ENCODE measurements at places on chromosomes 7 and 10.

DNA sequence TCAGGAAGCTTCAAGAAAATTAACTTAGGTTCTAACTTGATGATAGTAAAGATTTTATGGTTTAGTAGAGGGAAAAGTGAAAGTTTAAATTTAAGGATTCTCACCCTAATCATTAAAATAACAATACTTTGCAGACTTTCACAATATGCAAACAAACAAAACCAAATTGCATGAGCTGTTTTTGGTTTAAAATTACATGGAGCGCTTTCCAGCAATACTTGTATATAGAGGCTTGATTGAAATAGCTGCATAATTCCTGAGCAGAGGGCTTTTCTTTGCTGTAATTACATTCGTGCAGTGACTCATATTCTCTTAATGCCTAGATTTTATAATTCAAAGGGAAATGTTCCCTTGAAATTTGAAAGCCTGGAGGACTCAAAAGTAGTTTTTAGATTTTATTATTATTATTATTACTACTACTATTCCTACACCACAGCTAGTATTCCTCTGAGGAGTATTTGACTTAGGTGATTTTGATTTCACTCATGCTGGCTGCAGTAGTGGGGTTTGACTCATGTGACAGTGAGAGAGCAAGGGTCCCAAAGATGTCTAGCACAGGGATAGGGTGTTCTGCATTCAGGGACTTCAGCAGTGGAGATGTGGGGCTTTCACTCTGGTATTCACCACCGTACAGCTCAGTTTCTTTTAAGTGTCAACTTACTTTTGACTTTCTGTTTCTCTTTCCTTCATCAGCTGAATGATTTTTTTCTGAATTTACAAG is 138.1 kb downstream of the ADAM22 start:
- DNase-seq, result no peak

DNA sequence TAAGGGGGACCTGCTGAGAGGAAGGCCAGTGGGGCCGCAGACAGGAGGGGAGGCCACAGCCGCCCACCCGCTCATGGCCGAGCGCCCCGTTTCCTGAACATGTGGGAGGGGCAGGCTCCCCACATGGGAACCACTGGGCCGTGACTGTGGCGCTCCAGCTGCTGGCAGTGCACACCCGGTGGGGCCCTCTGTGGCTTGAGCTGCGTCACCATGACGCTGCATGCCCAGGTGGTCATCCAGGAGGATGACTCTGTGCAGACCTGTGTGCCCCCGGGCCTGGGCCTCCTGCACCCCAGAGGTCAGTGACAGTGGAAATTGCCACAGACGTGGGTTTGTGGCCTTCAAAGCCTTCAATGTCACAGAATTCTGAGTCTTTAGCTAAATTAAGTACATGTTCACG is 85.1 kb downstream of the MGMT start:
- DNase-seq, result no peak

DNA sequence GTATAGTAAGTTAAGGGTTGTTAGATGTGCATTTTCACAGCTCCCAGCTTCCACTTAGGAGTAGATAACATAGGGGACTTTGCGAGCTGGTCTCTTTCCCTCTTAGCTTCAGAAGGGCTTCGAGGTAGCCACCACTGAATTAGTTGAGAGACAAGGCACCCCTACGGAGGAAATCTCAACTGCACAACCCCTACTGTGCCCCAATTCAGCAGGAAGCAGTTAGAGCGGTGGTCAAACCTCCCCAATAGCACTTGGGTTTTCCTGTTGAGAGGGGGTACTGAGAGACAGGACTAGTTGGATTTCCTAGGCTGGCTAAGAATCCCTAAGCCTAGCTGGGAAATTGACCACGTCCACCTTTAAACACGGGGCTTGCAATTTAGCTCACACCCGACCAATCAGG is 1.1 kb upstream of the HERPUD2 start:
- DNase-seq, result no peak

DNA sequence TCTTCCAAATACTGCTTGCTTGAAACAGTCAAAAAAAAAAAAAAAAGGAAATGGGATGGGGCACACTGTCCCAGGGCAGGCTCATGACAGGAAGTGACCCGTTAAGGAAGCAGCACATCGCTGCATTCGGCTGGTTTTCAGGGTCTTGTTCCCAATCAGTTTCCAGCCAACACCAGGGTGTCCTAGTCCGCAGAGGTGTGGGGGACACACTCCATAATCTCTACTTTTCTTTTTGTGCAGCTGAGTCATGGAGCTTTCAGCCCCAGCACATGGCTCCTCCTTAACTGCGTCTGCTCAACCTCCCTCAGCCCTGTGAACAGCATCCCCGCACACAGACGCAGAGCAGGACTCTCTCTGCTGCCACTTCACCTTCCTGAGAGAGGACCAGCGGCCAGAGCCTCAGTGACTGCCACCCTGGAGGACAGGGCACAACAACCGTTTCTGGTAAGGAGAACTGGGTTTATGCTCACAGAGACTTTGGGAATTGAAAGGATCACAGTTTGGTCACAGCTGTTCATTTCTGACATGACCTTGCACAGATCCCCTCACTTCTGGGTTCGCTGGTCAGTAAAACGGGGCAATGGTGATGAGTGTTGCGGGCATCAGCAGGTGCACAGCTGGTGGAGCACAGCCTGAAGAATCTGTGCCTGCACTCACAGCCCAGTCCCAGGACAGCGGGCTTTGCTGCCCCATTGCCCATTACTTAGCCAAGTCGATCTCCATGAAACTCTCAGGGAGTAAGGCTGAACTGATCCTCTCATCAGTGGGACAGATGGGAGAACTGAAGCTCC is at the start of gene GIMAP5:
Gene GIMAP5, plus strand, starts transcription at position 154 of the 791 bp plus-strand sequence. CDS start 3,467 bp downstream, outside the sequence.
- DNase-seq, result no peak

DNA sequence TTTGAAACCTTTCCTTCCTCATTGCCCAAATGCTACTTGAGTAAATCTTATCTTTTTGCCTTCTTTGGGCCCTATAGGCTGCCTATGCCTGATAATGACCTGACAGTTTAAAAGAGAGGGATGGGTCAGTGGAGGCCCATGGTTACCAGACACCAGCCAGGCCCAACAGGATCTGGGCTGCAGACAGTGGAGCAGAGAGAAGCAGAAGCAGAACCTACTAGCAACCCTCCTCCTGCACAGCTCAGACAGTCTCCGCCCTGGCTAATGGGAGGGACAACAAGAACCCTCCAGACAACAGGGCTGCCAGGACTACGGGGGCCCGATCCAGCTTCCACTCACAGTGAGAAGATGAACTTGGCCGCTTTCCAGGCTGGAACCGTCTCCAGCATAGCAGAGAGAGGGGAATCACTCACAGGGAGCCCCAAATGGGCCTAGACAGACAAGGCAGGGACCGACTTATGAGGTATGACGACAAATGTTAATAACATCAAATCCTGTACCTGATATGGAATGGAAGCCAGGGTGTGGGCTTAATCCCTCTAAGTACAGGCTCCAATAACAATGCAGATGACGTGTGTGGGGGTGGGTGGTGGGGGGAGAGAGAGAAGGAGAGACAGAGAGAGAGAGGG is 31.7 kb upstream of the DGKI start:
- no peak for DNase-seq

DNA sequence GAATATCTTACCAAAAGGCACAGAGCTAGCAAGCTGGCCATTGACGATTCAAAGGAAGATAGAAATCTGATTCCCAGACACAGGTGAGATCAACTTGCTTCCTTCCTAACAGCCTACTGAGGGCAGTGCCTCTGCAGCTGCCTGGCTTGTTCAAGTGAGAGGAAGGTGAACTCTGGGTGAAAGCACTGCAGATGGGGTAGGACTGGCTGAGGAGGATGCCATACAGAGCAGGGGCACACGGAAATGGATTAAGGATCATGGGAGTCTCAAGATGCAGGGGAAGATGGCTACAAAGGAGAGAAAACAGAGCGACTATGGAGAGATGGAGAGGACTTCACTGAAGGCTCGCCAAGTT is 34.4 kb upstream of the GPAM start:
- no peak for DNase-seq

GRCh38 chr7:38893061-38893460 is 15.9 kb downstream of the VPS41 start:
- no peak for DNase-seq

- DNase-seq, result no peak
These were observed 7.2 kb upstream of the GRID1 start for GRCh38 chr10:86373828-86374227.

- DNase-seq, result peak; percentile 16
These were observed 73.4 kb downstream of the SHH start for GRCh38 chr7:155738652-155739537.

DNA sequence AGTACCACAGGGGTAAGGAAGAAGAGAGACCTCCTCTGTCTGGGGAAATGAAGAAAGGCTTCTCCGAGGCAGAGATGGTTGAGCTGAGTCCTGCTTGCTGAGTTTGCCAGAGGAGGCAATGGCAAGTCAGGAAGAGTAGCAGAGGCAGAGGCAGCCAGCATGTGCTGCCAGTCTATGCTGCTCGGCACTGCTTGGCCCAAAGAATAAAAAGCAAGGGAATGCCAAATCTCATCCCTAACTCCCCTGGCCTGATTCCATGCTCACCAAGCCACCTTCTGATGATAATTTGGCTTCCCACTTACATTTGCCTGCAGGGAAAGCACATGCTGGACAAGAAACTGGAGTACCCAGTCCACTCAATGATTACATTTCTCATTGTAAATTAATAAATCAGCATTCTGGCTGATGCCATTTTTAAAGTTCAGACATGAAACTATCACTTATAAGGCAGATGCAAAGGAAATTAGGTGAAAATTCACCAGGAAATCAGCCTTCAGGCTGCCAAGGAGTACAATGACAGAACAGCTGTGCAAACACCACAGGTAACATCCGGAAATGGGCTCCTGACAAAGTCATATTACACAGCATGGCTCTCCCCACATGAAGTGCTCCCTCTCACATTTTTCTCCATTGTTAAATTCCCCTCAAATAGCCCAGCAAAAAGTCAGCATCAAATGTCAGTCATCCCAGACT is 245.9 kb downstream of the MTERF1 start:
- DNase-seq, result no peak

GRCh38 chr10:25064401-25064800 is 48.0 kb downstream of the THNSL1 start:
- no peak for DNase-seq

- DNase-seq, result no peak
These were observed 3.1 kb downstream of the CD36 start for GRCh38 chr7:80641548-80641947.

DNA sequence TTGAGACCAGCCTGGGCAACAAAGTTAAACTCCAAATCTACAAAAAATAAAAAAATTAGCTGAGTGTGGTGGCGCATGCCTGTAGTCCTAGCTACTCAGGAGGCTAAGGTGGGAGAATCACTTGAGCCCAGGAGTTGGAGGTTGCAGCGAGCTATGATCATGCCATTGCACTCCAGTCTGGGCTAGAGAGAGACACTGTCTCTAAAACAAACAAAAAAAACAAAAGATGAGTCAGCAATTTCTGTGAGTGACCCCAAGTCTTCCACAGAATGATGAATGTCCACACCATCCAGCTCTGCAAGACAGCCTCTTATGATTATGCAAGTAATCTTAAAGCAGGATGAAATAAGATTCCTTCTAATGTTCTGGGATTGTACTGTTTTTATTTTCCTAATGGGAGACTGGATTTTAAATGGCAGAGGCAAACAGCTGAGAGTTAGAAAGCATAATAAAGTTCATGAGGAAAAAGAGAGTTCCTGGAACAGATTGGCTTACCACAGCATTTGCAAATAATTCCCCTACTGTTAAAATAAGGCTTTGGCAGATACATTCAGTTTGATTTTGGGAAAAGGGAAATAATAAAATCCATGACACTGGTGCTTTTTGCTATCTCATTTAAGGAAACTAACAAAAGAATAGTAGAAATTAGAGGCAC is 18.9 kb upstream of the PRKAR2B start:
- DNase-seq, result no peak

DNA sequence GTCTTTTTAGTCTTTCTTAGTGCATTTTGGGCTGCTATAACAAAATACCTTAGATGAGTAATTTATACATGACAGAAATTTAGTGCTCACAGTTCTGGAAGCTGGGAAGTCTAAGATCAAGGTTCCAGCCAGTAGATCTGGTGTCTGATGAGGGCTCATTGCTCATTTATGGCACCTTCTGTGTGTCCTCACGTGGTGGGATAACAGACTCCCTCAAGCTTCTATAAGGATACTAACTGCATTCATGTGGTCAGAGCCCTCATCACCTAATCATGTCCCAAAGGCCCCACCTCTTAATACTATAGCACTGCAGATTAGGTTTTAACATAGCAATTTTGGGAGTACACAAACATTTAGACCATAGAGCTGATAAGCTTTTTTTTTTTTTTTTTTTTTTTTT is 80.4 kb downstream of the ZNRF2 start:
- DNase-seq, result no peak

GRCh38 chr7:22447008-22447407 is 53.0 kb downstream of the STEAP1B start:
- no peak for DNase-seq

DNA sequence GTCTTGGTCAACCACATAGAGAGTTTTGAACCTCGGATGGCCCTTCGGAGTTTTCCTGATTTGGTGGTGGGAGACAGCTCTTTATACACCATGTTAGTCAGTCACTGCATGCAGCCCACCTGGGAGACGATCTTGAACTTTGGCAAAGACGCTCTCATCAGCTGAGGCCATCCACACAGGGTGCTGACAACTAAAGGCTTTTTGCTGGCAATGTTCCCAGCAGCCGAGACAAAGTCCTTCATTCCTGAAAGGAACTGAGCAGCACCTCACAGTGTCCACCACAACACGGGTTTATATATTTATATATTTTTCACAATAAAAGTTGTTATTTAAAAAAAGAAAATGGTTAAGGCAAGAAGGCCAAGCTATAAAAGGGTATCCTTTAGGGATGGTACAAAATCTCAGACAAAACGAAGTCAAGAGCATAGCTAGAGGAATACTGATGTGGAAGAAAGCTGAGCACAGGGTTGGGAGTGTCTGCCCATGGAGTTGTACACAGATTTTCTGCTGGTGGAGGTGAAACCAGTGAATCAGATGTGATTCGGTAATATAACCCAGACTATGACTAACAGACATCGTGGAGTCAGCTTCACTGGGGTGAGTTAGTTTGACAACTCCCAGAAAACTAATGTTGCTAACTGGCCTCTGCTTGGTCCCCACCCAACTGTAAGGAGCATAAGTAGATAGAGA is 27.4 kb upstream of the CAPZA2 start:
- no peak for DNase-seq

GRCh38 chr10:71809628-71810027 is 36.3 kb upstream of the VSIR start:
- no peak for DNase-seq

GRCh38 chr7:24793982-24794648 is 36.9 kb upstream of the GSDME start:
- DNase-seq, result no peak

- no peak for DNase-seq
These were observed 31.4 kb upstream of the PDGFA start for GRCh38 chr7:550881-551614.

DNA sequence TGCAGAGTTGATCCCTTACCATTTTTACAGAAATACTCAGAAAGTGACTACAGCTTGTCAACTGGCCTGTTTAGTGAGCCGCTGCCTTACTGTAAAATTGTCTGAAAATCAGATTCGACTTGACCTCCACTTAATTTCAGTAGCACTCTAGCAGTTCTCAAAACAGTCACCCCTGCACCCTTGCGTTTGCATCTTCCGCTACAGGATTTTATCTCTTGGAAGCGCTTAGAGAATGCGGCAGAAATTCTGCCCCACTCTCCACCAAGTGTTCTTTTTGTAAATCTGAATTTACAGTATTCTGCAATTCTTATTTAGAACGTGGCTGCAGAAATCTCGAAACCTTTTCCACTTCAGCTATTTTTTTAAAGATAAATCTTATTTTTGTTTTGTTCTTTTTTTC is 1.9 kb upstream of the TWIST1 start:
- no peak for DNase-seq

All from SW 1271 (cell line).